ENCODE measurements at places on chromosomes 16 and 17.
A peak's percentile ranks its signal among the peaks of the same experiment; 100 is the strongest.

- DNase-seq: no peak
Observed at GRCh38 chr17:78896091-78896833, 6.7 kb downstream of the CEP295NL start.

- DNase-seq: peak; percentile 53
Observed at GRCh38 chr16:75415169-75415905, 18.0 kb downstream of the CFDP1 start.

DNA sequence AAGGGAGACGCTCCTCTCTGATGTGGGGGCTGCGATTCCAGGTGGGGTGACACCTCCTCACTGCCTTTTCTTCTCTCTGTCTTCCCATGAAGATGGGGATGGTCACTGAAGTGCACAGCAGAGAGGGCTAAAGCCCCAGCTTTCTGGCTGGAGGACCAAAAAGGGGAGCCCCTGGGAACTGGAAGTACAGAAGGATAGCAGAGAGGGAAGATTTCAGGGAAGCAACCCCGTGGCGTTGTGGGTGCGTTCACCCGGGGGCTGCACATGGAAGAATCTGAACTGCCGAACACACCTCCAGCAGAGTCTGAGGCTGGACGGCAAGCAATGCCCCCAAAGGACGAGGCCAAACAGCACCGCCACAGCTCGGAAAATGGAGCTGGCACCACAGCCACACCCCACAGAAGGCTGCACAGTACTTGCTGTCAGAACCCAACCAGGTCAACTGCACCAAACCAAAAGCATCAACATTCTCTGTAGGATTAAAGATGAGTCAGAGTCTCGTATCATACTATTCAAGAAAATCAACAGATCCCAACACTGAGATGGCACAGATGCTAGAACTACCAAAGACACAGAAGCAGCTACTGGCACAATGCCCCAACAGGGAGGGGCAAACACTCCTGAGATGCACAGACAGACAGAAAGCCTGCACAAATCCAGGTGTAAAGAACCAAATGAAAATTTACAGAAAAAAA lies 49.9 kb downstream of the MAP1LC3B start:
- DNase-seq: peak; percentile 46

- DNase-seq: no peak
Observed at GRCh38 chr16:24577167-24577566, 37.8 kb downstream of the RBBP6 start.

DNA sequence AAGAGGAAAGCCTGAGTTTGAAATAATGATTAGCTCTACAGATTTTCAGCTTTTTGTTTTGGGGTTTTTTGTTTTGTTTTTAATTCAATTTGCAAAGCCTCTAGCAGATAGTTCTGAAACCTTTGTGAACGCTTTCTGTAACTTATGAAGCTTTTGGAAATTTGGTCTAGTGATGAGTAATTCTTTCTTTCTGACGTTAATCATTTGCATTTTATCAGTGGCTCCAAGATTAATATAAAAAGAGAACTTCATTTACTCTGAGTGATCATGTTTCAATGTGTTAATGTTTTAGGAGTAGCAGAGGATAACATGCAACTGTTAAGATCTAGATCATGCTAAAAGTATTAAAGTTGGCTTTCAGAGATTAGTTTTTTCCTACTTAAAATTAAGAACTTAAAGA lies 160.3 kb upstream of the TBX2 start:
- DNase-seq: no peak

DNA sequence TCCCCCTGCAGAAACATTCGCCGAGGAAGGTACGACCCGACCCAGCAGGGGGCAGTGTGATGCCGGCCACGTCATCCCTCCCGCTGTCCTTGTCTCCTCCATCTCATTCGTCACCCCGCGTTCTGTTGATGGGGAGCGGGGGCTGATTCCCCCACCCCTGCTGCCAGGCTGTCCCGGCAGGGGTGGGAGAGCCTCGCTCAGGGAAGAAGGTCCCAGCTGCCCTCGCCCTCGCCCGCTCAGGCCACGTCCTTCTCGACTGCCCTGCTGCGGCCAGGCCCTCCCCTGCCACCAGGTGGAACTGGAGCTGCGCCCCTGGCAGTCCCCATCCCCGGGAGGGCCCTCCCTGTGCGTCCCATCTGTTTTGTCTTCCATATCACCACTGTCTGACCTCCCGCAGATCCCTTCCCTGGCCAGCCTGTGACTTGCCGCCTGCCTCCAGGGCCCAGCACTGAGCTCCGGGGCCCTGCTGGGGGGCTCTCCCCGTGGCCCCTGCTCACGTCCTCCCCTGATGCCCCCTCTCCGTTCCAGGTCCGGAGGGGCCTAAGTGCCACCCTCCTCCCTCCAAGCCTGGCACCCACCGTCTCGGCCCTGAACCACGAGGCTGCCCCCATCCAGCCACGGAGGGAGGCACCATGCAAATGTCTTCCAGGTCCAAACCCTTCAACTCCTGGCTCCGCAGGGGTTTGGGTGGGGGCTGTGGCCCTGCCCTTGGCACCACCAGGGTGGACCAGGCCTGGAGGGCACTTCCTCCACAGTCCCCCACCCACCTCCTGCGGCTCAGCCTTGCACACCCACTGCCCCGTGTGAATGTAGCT lies 20.6 kb downstream of the ADAM11 start:
- DNase-seq: peak; percentile 71

DNA sequence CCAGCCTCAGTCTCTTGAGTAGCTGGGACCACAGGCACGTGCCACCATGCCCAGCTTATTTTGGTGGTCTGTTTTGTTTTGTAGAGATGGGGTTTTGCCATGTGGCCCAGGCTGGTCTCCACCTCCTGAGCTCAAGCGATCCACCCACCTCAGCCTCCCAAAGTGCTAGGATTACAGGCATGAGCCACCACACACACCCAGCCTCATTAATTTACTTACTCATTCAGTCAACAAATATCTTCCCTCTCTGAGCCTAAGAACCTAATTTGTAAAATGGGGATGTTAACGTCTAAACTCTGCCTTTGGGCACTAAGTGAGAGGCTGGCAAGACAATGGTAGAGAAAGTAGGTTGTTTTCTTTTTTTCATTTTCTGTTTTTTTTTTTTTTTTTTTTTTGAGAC lies 22.6 kb downstream of the SRCIN1 start:
- DNase-seq: no peak

- peak; percentile 53 for DNase-seq
Observed at GRCh38 chr17:58200024-58200633, 7.6 kb downstream of the EPX start.

DNA sequence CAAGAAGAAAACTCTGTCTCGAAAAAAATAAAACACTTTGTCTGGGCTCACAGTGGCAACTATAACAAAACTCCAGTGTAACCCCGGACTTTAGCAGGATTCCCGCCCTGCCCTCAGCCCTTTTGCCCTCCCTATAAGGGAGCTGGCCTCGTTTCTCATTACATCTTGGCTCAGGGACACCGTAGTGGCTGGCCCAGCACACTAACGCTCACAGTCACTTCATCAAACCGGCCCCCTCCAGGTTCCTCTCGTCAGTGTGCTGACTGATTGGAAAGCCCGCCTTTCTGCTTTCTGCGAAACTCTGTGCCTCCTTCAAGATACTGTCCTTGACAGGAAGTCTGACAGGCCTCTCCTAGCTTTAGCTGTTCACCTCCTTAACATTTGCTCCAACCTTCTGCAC lies 11.2 kb upstream of the MYO1C start:
- DNase-seq: no peak

DNA sequence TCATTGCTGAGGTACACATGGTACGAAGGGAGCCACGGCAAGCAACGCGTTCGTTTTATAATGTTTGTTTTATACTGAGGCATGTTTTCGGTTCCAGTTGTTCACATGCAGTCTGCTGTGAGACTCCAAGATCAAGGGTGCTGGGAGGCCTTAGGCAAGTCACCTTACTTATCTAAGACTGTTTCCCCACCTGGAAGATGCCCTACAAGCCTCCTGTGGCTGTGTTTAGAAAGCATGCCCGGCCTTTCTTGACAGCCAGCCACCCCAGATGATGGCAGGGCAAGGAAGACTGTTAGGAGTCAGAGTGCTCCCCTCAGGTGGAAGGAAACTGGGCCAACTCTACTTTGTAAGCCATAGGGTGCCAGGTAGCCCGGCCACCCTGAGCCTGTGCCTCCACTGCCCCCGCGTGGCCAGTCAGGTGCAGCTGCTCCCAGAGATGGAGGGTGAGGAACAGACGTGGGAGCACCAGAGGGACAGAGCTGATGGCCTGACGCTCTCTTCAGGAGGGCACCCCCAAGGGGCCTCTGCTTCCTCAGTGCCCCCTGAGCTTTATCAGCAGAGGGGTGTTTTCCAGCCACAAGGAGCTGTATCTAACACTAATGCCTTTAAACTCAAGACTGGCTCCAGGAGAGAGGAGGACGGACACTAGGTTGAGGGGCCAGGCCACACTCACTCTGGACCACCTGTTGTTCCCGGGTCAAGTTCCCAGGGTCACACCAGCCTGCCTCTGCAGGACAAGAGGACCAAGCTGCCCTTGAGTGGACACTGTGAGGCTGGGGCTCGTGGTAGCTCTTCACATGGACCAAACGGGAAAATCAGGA lies 5.4 kb downstream of the NAT9 start:
- peak; percentile 28 for DNase-seq

DNA sequence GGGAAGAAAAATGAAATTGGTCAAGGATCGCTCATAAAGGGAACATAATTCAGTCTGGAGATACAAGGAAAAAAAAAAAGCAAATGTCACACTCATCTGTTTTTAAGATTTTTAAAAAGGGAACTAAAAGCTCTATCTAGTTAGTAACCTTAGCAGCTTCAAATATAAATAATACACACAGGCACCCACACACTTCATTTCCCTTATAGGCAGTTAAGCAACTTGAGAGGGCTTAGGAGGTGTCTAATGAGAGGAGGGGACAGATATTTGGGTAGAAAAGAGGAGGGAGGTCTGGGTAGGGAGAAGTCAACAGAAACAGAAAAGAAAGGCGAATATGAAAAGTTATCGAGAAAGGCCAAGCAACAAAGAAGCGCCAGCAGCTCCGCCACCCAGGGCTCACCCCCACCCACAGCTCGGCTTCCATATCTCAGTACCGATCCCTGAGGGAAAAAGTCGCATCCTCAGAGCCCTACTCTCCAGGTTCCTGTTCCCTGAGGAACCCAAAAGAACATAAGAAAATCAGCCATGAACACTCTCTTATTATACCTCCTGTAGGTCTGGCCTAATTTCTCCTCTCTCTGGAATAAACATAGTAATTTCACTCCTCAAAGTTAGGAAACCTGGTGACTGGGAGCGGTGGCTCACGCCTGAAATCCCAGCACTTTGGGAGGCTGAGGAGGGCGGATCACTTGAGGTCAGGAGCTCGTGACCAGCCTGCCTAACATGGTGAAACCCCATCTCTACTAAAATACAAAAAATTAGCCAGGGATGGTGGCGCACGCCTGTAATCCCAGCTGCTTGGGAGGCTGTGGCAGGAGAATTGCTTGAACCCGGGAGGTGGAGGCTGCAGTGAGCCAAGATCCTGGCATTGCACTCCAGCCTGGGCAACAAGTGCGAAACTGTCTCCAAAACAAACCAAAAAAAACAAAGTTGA lies 69.6 kb upstream of the RCVRN start:
- DNase-seq: no peak

- no peak for DNase-seq
Observed at GRCh38 chr16:27302126-27302525, 11.6 kb upstream of the IL4R start.

DNA sequence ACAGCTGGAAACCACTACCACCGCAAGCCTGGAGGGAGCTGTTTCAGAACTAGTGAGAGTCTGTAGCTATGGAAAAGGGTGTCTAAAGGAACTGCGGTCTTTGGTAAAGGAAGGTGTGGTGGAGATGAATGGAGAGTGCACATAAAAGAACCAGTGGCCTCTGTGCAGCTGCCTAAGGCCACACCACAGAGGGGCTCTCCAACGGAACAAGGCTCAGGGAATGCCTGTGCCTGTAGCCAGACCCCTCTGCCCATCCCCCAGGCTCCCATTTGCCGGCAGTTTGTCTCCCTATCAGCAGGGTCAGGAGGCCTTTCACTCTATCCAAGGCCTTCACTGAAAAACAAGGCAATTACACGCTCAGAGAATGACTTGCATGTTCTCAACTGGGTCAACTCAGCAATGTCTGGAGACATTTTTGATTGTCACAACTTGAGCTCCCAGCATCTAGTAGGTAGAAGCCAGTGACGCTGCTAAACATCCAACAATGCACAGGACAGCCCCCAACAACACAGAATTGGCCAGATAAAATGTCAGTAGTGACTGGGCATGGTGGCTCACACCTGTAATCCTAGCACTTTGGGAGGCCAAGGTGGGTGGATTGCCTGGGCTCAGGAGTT lies 3.3 kb upstream of the FDXR start:
- DNase-seq: no peak

DNA sequence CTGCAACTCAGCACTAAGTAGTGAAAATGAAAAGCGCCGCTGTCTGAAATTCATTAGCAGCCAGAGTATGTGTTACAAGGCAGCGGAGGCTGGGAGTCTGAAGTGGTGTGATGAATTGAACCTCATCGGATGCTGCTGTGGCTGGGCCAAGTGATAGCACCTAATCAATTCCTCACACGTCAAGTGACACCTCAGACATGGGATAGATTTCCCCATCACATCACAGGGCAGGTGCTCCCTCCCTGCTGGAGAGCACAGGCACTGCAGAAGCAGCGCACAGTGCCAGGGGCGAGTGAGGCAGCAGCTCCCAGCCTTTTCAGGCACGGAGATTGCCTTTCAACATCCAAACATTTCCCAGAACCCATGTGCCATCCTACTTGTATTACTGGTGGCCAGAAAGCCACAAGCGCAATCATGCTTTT lies 32.2 kb downstream of the DRC3 start:
- no peak for DNase-seq

GRCh38 chr16:34803683-34804416 lies 1344.4 kb downstream of the TP53TG3F start:
- no peak for DNase-seq

- DNase-seq: no peak
Observed at GRCh38 chr16:4515611-4516233, 22.9 kb downstream of the CDIP1 start.

DNA sequence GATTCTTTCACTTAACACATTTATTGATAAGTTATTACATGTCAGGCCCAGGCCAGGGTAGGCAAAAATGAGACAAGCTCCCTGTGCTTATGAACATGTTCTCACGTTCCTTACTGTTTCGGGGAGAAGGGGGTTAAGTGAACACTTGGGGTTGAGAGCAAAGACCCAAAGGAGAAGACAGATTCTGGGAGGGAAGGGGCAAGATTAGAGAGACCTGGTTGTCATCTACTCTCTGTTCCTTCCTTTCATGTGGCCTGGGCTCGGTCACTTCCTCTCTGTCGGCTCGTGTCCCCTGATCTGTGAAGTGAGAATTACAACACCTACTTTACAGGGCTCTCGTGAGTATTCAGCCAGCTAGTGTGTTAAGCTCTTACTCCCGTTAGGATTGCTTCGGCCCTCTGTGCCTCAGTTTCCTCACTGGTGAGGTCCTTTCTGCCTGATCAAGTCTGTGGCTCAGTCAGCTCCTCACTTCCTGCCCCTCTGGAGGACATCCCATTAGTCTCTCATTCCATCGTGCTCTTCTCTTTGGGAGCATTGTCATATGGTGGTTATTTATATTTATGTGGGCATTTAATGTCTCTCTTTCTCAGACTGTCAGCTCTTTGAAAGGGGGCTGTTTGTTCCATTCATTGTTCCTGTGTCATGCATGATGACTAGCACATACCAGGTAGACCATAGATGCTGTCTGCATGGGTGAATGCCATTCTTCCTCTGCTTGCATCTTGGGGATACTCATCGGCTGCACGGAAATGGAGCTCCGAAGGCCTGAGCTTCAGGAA lies 38.9 kb downstream of the PLCG2 start:
- no peak for DNase-seq

- DNase-seq: no peak
Observed at GRCh38 chr17:63645775-63646487, 23.7 kb downstream of the MAP3K3 start.

All from fibroblast of mammary gland (primary cell).